ENCODE measurements at places on chromosomes 4 and X. TPM values are rescaled to one million over a fixed set of nuclear protein-coding genes. Genes with fewer than 3 reads are reported as not detected.

Gene FSTL5
- polyA plus RNA-seq: not detected

Gene OTC
- not detected for polyA plus RNA-seq

Gene BEX2
- polyA plus RNA-seq: 4.7 TPM

Gene FGF5
- polyA plus RNA-seq: 3.9 TPM

Gene FRMD7
- not detected for polyA plus RNA-seq

Gene KIT
- not detected for polyA plus RNA-seq

Data from mammary epithelial cell (primary cell).